ENCODE measurements at places on chromosomes 11 and 22.

DNA sequence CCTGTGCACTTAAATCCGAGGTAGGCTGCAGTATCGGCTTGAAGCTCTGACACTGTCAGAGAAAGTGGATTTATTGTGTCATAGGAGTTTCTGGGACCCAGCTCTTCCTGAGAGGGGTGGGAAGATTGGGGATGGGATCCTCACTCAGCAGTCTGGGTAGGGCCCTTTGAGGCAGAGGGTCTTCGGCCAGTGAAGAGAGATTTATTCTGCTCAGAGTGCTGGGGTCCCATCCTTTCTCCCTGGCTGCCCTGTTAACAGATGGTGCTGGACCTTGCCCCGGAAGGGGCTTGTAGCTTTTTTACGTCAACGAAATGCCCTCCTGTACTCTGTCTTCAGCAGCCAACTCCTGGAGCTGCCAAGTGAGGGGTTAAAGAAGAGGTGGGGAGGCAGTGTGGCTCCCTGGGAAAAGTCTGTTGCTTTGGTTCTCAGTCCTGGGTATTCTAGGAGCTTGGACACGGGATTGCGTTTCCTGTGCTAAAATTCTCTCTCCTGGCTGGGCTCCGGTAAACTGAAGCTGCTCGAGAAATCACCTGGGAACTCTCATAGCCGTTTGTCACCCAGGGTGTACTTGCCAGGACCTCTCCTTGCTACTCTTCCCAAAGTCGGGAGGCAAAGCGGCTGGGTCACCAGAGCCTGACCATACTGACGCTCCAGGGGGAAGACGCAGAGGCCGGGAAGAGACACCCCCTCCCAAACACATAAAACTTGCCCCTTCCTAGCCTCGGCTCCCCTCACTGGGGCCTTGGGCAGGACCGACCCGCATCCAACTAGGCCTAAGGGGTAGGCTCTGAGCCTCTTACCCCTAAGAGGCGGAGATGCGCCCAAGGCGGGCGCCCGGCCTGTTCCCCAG, 806 bp upstream of the SMDT1 start:
- DNase-seq, result no peak

DNA sequence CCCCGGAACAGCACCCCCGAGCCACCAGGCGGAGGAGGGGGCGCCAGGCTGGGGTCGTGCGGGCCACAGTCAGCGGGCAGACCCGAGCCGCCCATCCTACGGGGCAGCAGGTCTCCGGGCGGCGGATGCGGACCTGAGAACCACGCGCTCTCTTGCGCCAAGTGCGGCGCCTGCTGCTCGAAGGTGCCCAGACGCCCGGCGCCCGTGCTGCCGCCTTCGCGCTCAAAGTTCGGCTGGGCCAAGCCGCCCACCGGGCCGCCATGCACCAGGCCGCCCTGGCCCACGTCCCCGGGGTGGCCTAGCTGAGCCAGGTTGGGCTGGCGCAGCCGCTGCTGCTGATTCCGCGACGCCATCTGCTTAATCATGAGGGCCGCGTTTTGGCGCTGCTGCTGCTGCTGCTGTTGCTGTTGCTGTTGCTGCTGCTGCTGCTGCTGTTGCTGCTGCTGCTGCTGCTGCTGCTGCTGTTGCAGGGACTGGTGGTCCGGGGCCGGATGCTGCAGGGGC, 3.0 kb downstream of the MN1 start:
- no peak for DNase-seq

- DNase-seq, result no peak
Observed at GRCh38 chr22:37052386-37053309, 1.1 kb downstream of the KCTD17 start.

DNA sequence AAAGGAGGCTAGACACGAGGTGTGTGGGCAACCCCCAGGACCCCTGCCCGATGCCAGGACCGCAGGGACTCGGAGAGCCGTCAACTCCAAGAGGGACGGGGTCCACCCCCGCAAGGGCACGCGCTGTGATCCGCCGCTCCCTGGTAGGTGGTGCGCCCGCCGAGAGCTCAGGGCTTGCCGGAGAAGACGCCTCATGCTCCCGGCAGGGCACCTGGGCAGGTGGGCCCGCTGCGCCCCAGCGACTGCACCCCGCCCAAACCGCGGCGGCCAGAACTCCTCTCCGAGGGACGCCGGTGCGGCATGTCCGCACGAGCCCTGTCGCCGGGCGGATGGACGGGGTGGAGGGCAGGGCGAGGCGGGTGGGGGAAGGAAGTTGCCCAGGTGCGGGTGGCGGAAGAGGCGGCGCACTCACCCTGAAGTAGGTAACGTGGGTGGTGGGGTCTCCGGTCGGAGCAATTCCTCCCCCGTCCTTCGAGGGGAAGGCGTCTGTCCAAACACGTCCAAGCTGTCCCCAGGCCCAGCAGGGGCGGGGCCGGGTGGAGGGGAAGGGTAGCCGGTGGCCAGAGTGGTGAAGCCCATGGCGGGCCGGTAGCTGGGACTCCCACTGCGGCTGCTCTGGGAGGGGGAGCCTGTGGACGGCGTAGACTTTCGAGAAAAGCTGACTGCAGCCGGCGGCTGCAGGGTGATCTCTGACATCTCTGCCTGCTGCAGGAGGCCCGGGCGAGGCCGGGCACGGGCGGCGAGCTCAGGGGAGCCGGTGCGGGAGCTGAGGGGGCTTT, 37.2 kb downstream of the IGSF9B start:
- no peak for DNase-seq

DNA sequence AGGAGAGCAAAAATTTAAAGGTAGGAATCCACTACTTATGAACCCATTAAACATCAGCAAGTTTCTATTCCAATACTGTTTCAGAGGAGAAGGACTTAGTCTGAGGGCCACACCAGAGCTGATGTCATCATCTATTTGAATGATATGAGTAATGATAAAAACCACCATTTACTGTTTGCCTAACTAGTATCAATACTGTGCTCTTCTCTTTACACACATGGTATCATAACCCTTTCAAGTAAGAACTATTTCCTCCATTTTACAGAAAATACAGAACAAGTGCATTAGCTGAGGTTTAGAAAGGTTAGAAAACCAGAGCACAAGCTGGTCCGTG, 651.3 kb upstream of the KIRREL3 start:
- DNase-seq, result no peak

DNA sequence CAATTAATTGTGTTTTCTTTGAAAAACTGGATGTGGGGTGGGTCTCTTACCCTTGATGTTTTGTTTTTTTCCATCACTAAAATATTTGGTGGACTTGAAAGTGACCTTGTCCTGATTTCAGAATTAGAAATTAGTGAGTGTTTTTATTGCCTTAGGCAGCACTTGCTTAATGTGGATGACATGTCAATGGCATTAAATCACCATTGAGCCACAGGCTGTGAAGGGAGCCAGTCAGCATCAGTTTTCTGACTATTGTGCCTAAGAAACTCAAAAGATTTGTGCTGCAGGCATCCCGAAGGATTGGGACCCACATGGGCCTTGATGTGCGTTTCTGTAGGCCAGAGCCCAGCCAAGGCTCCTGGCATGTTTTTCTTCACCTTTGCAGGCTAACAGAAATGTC, 53.8 kb downstream of the SWAP70 start:
- DNase-seq, result no peak

GRCh38 chr11:35056391-35057093, 82.4 kb upstream of the CD44 start:
- DNase-seq, result no peak

DNA sequence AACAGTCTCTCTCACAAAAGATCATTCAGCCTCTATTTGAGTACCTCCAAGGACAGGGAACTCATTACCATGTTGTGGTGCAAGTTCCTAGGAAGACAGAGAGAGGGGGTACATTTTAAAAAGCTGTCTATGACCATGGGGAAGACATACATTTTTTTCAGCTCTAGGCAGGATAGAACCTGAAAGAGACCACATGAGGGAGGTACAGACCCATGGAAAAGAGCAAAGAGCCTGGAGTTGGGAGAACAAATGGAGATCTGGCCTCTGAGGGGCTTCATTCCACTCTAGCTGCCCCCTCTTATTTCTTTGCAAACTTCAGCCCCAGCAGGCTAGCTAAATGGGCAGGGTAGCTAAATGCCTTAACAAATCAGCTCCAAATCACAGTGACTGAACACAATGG, 36.3 kb downstream of the KCNC1 start:
- no peak for DNase-seq

DNA sequence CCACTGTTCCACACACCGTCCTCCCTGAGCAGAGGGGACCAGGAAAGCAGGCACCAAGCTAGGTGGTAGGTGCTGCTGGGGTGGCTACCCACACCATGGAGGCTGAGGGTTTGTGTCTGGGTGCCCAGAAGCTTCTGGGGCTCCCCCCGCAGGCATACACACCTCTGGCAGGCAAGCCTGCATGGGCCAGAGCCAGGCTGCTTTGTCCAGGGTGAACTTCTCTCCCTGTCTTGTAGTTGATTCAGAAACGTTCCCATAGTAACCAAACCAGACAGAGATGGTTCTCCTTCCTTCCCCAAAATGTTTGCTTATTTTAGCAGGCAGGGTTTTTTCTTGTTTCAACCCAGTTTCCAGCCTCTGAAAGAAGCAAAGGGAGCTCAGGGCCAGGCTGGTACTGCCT, 40.9 kb upstream of the SUSD2 start:
- DNase-seq, result no peak

DNA sequence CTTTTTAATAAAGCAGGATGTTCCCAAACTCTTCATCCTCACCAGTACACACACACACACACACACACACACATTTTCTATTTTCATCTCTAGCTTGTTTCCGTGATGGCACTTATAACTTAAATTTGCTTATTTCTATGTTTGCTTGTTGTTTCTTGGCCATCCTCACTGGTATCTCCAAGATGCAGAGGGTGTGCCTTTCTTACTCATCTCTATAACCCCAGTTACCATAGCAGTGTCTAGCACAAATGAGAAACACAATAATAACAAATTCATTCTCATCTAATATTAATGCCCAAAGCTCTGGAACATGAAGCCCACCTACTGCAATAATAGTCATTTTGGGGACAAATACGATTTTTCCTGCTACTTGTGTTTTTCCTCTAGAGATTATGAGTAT, 156.3 kb downstream of the GRM5 start:
- no peak for DNase-seq

Data from stimulated activated CD4-positive, alpha-beta T cell treated with anti-CD3 and anti-CD28 coated beads, Interleukin-4, amount 100 ng/mL, for 48 hours (primary cell).